ENCODE measurements at places on chromosomes 3 and 15.
A peak's percentile ranks its signal among the peaks of the same experiment; 100 is the strongest.

GRCh38 chr3:101858464-101859030 is 9.2 kb downstream of the NFKBIZ start:
- DNase-seq = peak; percentile 19

GRCh38 chr3:111081008-111081545 is 9.5 kb downstream of the NECTIN3 start:
- no peak for DNase-seq

DNA sequence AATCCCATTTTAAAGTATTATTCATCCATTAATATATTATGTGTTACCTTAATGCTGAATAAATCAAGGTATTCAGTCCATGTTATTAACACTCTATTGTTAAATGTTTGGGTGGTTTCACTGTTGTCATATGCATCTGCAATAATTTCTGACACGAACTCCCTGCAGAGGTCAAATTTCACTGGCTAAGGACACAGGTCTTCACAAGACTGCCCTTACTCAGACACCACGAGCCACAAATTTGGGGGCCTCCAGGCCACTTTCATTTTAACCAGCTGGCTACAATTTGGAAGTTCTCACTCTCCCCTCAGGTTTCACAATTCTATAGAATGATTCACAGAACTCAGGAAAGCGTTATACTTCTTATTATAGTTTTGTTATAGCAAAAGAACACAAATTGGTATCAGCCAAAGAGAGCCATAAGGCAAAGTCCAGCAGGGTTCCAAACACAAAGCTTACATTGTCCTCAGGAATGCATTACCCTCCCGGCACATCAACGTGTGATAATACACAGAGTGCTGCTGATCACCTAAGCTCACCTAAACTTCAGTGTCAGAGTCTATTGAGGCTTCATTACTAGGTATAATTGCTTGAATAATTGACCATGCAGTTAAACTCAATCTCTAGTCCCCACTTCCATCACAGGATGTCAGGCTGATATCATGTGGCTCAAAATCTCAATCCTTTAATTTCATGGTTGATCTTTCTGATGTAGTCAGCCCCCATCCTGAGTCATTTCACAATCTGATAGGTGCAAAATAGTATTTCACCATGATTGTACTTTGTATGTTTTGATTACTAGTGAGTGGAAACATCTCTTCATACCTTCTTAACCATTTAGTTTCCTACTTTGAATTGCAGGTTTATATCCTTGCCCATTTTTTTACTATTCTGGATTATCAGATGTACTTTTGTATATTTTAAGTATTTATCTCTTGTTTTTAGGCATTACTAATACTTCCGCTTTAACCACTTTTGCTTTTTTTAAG is 441.4 kb upstream of the AGTR1 start:
- no peak for DNase-seq

DNA sequence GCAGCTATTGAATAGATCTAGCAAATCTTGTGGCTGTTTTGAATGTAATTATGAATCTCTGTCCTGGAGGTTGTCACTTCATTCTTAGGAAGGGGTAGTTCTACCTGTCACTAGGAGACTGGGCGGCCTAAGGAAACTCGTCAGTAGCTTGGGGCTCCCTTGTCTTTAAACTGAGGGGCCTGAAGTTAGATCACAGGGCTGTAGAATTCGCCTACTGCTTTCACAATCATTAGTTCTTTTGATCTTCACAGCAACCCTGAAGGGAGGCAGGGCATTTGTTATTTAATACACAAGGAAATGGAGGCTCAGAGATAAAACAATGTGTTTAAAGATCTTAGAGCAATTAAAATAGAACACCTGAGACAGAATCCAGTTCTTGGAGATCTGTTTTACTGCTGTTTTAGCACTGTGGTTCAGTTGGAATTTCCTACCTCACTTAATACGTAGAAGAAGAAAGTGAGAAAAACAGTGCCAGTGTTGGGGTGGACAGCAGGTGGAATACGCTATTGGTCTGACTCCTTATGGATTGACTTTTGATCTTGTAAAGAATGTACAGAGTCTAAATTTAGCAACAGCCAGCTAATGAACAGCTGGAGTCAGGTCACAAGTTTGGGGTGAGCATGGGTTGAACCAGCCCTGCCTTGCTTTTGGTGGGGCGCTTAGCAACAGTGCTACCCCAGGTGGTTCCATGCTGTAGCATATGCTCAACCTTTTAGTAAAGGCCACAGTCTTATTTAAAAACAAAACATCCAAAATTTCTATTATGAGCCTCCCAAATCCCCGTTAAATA is 71.4 kb upstream of the BHLHE40 start:
- peak; percentile 36 for DNase-seq

- DNase-seq = no peak
Observed at GRCh38 chr3:64152086-64152485, 73.2 kb downstream of the PRICKLE2 start.

- no peak for DNase-seq
Observed at GRCh38 chr3:112136046-112136445, 3.0 kb upstream of the GCSAM start.

DNA sequence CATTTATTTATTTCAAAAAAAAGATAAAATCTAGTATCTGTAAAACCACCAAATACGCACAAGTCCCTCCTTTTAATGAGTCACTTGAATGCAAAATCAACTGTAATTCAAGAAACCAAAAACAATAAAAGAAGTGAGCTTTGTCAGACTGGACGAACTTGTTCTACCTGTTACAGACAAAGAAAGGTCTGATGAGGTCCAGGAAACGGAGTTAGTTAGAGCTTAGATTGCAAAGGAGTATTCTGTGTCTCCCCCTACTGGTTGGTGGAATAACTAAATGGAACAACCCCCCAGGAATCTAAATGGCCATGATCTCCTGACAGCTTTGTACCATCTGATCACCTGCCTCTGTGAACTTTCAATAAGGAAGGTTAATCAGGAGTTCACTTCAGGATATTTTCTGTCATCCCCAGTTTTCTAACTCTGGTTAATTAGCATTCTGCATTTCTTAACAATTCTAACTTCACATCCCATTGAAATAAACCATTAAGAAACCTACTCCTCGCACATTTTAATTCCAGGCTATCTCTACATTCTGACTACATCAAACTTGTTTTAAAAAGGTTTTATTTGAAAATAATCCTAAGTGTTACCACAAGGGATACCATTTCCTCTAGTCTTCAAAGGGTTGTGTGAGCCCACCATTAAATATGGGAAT is 333.0 kb upstream of the SATB1 start:
- peak; percentile 86 for DNase-seq

- no peak for DNase-seq
Observed at GRCh38 chr15:61731099-61731498, 329.1 kb downstream of the VPS13C start.

- DNase-seq = no peak
Observed at GRCh38 chr15:66124651-66125050, 128.9 kb downstream of the MEGF11 start.
